ENCODE measurements at places on chromosomes 12 and 14.

- ATAC-seq = no peak
Observed at GRCh38 chr14:98350213-98350612, 921.8 kb downstream of the BCL11B start.

DNA sequence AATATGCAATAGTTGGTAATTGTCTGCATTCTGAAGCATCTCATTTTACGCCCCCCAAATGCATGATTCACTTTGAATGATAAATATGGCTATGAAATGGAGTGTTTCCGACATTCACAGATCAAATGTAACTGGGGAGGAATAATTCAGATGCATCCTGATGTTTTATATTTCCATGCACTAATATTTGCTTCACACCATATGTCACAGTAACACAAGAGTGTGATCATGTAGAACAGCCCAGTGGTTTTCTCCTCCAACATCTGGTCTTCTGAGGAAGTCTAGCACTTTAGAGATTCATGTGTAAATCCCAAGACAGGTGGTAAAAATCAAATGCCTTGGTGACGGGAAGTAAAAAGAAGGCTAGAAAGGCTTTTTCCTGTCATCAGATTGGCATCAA lies 273.1 kb downstream of the DIO2 start:
- ATAC-seq = no peak

GRCh38 chr14:67944605-67945004 lies 125.0 kb downstream of the RAD51B start:
- ATAC-seq = no peak

GRCh38 chr14:45641541-45641940 lies 388.5 kb upstream of the MIS18BP1 start:
- no peak for ATAC-seq

- ATAC-seq = no peak
Observed at GRCh38 chr12:690466-690865, 27.2 kb upstream of the NINJ2 start.

GRCh38 chr12:47216150-47216677 lies 136.5 kb upstream of the AMIGO2 start:
- peak; percentile 93 for ATAC-seq

GRCh38 chr14:83019744-83020414 lies 1486.2 kb upstream of the SEL1L start:
- no peak for ATAC-seq

GRCh38 chr14:67577909-67578749 lies 21.9 kb downstream of the PIGH start:
- ATAC-seq = no peak

DNA sequence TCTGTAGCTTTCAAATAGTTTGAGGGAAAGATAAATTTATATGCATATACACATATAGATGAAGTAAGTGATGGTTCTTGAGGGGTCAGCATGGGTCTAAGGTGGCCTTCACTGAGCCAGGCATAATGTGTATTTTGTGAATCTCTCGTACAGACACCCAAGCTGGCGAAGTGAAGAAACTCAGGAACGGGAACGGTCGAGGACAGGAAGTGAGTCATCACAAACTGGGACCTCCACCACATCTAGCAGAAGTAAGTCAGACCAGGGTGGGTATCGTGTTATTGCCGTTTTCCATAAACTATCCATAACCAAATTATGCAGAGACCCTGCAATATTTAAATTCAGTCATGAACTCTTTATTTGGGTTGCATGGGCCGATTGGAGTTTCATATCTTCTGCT lies 15.4 kb upstream of the TNS2 start:
- no peak for ATAC-seq

DNA sequence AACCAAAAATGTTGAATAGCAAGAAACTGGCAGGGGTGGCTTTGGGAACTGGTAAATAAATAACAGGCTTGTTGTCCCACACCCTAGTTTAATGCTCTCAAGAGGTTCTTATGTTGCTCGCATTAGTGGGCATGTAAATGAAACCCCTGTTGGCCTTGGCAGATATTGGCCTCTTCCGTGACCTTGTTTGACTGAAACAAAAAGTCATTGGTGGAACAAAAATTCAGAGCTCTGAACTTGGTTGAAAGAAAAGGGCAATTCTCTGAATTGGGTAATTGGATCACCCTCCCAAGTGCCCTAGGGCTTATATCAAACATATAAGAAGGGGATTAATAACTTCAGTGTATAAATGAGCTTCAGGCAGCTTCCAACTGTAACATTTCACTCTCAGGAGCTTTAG lies 426.2 kb downstream of the ZFP36L1 start:
- ATAC-seq = no peak

DNA sequence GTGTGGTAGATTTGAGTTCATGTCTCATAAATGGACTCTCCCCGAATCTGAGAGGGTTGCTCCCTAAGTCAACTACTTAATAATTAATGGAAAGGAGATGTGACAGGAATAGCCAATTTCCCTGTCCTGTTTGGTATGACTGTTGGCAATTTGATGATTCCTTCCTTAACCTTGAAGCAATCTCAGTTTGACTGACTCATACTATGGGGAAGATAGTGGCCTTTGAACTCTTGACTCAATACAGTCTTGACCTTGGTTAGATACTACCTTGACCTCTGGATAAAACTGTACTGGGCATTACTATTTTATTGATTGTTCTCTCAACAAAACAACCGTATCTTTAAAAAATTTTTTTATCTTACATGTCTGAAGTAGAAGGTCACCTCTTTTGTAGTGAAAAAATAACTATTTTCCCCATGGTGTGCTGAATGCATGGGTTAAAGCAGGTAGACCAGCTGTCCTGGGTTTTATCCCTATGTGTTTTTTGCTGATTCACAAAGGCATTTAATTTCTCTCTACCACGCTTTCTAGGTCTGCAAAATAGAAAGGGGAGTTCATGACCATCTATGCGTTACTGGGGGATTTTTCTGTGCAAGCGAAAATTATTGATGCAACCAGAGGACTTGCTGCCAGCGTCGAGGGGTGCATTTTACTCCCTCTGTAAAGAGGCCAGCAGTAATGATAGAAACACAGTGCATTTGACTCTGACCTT lies 80.1 kb downstream of the ETV6 start:
- peak; percentile 61 for ATAC-seq

DNA sequence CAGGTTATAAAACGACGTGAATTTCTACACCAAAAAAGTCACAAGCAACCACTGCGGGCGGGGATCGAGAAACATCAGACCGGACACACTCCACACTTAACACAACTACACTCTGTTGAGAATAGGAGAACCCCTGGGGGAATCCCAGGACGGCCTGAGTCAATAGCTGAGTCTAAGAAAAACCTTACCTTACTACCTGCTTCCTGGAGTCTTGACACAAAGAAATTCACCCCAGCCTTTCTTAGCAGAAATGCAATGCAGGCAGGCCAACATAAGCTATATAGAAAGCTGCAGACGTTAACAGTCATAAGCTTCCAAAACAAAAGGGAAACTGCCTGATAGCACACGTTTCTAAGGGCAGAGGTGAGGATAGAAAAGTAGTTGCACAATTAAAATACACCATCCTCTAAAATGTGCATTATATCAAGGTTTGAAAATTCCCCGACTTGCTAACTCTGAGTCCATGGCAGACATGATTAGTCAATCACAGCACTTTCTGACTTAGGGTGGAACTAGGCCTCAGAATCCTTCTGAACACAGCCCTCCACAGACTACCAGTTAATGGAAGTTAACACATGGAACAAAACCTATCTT lies 68.0 kb downstream of the CCDC88C start:
- ATAC-seq = peak; percentile 88

DNA sequence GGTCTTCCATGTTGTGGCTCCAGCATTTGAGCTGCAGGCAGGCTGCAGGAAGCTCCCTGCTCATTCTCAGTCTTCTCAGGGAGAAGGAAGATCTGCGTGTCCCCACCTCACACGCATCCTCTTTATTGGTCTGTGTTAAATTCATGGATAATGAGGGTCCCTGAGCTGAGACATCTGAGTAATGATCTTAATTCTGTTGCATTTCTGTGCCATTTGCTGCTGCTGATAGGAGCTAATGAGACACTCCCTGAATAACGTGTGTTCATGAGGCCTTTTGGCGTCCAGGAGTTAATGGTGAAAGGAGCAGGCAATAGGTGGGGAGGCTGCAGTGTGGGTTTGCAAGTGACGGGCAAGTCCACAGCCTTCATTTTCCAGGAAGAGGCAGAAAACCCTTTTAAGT lies 46.6 kb upstream of the OAS1 start:
- ATAC-seq = no peak

- no peak for ATAC-seq
Observed at GRCh38 chr12:95996034-95996658, at the start of gene HAL. HAL (minus strand) TSS chr12:95996344; CDS start chr12:95995910, 434 bp downstream.

GRCh38 chr14:60184146-60184904 lies 19.1 kb upstream of the DHRS7 start:
- no peak for ATAC-seq

GRCh38 chr12:9961106-9961505 lies 10.1 kb upstream of the CLEC12A start:
- ATAC-seq = no peak

Data from stimulated activated memory B cell treated with anti-CD40 and anti-IgM and Interleukin-4, amounts not matched to agents 10 μg/mL and 1 μg/mL and 100 μg/mL, for 72 hours (primary cell).